ENCODE measurements at places on chromosomes 16 and 17.

DNA sequence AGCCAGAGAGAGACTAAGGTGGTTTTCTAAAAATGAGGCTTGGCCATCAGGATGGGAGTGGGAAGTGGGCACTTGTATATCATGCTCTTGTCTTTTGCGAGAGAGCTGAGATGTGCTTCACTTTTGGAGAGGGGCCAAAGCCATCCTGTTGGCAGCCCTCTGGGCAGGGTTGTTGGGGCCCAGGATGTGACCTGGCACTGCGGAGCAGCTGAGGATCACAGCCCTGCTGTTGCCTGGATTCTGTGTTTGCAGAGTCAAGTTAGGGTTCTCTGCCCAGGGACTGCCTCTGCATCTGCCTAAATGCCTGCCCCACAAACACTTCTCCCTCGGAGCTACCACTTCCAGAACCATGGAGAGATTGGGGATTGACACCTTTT is 71.2 kb downstream of the PLD6 start:
- no peak for DNase-seq

DNA sequence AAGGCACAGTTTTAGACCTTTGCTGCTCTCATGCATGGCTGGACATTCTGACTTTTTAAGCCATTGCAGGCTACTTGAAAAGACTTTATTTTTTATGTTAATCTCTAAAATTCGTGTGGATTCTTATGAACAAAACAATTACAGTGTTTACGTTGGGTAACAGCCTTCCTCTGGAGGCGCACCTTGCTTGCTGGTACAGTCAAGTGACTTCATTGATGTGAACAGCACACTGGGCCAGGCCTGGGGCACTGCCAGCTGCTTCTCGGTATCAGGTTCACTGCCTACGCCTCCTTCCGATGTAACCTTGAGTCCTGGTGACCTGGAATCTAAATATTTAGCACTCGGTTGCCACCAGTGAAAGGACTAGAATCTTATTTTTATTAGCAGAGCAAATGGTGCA is 27.8 kb downstream of the MARCHF10 start:
- no peak for DNase-seq

DNA sequence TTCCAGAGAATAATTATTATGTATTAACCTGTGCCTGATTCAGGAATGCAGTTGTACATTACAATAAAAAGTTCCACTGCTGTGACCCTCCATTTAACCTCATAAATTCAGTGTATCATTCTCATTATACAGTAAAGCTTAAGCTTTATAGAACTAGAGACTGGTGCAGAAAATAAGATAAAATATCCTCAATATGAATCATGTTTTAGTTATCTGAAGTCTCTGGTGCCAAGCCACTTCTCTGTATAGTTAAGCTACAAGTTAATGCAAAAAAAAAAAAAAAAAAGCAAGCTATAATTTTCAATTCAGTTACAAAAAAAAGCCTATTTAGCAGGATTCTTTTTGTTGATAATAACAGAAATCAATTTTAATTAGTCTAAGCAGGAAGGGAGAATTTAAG is 22.4 kb upstream of the SMIM36 start:
- no peak for DNase-seq

- DNase-seq: peak; percentile 71
Observed at GRCh38 chr17:50191359-50192143, 9.9 kb downstream of the COL1A1 start.
